Brain microvascular endothelial cell (primary cell): ENCODE measurements at places on chromosomes 11 and 22.

DNA sequence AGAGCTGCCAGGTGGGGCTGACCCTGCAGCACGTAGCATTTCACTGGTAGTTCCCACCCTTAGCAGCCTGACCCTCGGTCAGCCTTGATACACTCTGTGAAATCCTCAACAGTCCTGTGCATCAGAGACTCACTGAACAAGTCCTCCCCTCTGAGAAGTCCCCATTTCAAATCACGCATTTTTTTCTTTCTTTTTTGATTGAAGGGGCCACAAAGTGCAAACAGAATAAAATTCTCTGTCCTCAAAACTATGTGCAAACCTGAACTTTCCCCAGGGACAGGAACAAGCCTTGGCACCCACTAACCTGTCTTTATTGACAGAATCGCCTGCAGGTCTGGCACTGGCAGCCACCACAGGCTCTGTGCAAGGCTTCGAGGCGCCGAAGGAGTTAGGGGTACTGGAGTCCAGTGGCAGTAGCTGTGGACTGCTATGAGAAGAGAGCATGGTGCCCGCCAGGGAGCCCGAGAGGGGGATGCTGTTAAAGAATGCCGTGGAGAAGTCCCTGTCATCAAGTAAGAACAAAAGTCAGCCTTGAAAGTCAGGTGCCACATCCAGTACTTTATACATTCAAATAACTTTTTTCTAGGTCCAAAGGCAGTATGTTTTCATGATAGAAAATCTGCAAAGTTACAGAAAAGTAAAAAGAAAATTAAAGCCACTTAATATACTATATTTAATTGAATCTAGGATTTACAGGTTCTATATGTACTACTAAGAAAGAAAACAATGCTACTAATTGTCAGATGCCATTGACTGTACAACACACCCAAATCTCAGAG is 53.8 kb downstream of the HIRA start:
- no peak for DNase-seq

DNA sequence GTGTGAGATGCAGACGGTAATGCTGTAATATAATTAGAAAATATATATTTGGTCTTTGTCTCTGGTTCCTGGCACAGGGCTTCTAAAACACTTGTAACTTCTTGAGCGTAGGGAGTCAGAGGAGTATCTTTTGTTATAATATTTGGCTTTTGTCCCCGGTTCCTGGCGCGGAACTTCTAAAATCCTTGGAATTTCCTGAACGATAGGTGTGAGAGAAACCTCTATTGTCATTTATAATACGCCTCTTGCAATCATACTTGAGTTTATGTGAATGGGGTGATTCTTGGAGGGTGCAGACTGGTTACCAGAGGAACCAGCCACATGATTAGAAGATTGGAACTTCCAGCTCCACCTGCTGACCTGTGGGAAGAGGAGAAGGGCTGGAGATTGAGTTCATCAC is 54.1 kb upstream of the ZBED5 start:
- DNase-seq = no peak

DNA sequence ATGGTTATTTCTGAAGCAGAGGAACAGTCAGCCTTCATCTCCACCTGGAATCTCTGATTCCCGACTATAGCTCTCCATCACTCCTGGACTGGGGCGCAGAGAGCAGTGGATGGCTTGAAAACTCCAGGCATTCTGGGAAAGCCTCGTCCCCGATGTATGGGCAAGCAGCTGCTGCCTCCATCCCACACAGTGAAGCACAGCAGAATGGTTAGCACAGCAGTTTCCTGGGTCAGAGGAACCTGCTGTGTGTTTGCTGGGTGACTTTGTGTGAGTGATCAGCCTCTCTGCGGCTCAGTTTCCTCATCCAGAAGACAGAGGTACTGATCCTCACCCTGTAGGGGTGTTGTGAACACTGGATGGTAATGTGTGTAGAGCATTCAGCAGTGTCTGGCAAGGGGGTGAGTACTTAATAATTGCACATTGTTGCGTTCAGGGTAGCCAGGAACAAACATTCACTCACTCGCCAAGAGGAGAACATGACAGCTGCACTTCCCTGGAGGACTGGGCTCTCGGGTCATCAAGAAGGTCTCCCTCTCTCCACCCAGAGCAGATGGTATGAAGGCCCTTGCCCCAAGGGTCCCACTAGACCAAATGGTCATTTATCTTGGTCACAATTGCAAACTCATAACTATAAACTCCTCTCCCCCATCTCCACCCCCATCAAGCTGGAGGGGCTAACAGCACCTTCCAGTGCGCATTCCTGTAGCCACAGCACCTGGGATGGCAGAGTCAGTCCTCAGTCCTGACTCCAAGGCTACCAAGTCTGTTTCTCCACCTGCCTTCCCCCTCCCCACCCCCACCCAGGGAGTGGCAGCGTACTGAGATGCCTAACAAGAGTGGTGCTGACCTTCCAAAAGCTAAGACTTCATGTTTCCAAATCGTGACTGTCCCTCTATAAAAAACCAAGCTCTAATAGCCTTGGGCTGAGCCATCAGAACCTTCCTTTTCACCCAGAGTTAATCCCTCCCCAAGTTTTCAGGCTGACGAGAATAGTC is 1.5 kb upstream of the CHST1 start:
- DNase-seq = no peak

- DNase-seq = no peak
These were observed 43.4 kb downstream of the PISD start for GRCh38 chr22:31618471-31619176.

DNA sequence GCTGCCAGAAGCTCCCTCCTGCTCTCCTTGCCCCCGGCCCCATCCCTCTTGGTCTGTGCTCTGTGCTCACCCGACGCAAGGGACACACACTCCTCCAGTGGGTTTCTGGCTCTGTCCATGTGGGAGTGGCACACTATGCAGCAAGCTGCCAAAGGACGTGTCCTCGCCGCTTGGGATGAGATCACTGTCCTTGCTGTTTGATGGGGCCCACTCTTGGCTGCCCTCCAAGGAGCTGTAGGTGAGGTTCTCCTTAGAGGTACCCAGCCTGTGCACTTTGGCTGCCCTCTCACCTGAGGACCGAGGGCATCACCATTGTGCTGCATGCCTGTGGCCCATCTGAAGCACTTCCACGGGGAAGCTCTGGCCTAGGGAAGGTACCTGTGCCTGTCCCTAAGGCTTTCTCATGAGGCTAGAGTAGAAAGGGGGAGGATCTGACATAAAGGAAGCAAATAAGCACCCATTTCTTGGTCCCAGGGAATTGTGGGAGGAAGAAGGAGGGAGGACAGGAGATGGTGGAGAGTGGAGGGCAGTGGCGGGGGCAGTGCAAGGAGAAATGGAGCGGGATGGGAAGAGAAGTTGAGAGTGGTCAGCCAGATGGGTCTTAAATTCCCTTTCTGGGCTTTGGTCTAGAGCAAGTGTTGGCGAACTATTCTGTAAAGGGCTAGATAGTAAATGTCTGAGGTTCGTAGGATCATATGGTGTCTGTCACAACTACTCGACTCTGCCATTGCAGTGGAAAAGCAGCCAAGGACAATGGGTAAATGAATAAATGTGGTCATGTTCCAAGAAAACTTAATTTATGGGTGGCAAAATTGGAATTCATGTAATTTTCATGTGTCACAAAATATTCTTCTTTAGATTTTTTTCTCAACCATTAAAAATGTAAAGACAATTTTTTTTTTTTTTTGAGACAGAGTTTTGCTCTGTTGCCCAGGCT is 47.0 kb upstream of the AMPD3 start:
- DNase-seq = no peak

DNA sequence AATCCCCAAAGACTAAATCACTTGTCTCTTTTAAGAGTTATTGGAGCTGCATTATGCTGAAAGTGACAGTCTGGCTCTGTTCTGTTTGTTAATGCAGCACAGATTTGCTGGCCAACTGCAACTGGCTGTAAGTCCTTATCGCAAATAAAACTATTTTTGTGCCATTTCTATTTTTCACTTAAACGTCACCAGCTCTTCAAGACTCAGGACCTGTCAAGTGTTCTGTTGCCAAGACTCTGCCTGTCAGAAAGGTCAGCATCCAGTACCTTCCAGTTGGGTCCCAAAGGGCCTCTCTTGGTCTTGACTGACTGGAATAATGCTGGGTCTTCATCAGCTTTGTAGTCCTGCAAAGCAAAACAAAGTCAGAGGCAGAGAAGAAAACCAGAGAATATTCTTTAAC is 45.6 kb downstream of the PITPNB start:
- no peak for DNase-seq

GRCh38 chr11:119519796-119520195 is 96.8 kb upstream of the THY1 start:
- DNase-seq = no peak

GRCh38 chr11:69525516-69526452 is 44.3 kb downstream of the LINC01488 start:
- no peak for DNase-seq

DNA sequence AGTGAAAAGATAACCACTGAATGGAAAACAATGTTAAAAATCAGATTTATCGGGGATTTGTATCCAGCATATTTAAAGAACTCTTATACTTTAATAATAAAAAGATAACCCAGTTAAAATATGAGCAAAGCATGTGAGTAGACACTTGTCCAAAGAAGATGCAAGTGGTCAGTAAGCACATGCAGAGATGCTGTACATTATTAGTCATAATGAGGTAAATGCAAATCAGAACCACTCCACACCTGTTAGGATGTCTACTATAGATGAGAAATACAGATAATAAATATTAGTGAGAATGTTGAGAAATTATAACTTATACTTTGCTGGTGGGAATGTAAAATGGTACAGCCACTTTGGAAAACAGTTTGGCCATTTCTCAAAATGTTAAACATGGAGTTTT is 28.0 kb downstream of the QSER1 start:
- no peak for DNase-seq

- no peak for DNase-seq
These were observed 10.2 kb downstream of the MICALL1 start for GRCh38 chr22:37916311-37916710.
